Anterior cingulate cortex (tissue), 58 donors: ENCODE measurements at places on chromosomes 5 and 9.

GRCh38 chr5:174177976-174178605 lies 132.6 kb downstream of the NSG2 start:
- no peak for DNase-seq

- DNase-seq, result no peak
These were observed 213.2 kb downstream of the EPB41L4A start for GRCh38 chr5:112205846-112206245.

GRCh38 chr5:122585371-122585770 lies 189.5 kb upstream of the SNX2 start:
- DNase-seq, result no peak

GRCh38 chr9:92291577-92291976 lies 1.9 kb downstream of the IARS1 start:
- no peak for DNase-seq

- DNase-seq, result no peak
These were observed 84.4 kb downstream of the RAPGEF6 start for GRCh38 chr5:131550606-131551005.

DNA sequence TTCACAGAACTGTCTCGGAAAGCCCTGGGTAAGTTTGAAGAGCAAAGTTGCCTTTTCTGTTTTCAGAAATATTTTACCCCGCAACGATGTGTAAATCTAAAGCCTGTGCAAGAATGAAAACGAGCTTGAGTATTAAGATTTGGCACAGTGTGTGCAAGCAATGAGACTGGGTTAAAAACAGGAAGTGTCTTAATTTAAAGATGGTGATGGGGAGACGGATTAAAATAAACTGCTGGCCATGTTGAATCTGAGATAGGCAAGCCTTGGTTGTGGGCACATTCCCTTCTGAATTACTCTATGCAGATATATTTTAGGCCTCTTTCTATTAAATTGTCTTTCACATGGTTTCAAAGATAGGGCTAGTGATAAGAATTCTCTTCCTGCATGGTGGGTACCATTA lies 294.2 kb upstream of the DMRT1 start:
- DNase-seq, result no peak

DNA sequence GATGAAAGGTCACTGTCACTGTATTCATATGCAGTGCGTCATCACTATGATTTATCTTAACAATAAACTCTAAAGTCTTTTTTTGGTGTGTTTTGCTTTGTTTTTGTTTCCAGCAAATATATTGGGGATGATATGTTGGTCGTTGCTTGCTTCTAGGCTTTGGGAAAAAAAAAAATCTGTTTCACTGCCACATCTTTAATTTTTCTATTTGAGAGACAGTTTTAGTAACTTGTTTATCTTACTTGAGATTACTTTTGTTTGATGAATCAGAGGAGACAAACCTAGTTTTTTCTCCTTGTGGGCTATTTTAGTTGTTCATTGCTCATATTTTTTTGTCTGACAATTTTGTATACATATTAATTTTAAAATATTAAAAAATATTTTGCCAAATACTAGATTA lies 19.4 kb downstream of the CWC27 start:
- no peak for DNase-seq

DNA sequence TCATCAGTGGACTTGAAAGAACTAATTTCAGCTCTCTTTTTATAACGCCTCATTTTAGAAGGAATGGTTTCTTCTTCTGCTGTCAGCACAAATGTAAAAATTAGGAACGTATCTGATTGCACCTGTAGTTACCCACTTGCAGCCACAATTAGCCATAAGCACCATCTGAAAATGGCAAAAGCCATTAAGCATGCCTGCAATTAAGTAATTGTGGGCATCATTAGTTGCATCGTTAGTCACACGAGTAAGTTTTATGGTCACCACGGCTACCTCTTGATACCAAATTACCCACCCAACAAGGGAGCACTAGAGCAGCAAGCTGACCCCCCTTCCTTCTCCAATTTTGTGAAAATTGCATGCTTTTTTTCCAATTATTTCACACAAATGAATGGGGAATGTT lies 25.8 kb upstream of the SLC44A1 start:
- DNase-seq, result no peak
